Karpas-422 (cell line): ENCODE measurements at places on chromosomes 4 and X. TPM values are rescaled to one million over a fixed set of nuclear protein-coding genes. Genes with fewer than 3 reads are reported as not detected.

DNA sequence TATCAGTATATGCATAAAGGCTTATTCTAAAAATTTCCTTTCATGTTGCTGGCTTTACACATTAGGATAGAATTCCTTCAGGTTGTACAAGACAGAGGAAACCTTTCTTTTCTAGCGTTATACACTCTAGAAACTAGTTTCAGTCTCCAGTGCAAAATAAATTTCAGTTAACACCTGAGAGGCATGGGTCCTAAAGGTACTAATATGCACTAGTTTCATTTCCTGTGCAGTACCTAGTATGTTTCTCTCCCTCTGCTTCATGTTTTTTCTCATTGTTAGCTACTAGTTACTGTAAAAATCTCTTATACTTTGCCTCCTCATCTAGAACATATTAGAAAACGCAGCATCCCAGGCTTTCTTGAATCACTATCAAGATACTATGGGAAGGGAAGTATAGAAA is 54.0 kb downstream of the SNX25 start:
- no peak overlapping the region for H3K4me3 ChIP-seq
- peaks cover 74% of the 10 kb centered on the region for H3K4me1 ChIP-seq
- peak overlapping the region; percentile 77 for H3K27ac ChIP-seq

DNA sequence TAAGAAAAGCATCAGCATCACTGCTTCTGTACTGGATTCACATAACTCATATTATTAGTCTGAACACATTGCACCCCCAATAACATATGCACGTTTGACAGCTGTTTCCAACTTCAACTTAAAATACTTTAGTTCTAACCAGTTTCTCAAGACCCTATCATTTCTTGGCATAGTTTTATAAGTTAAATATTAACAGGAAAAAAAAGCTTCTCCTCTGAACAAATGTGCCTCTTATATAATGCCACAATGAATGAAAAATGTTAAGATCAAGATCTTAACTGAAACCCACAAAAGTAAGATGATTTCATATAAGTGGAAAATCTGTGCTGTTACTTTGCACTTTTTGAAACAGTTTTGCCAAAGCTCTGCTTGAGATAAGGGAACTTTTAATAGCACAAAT is 652.8 kb upstream of the FAM241A start:
- no peaks in the 10 kb centered on the region for H3K36me3 ChIP-seq
- no peak for DNase-seq
- no peak overlapping the region for H3K27ac ChIP-seq
- no peak overlapping the region for H3K4me3 ChIP-seq
- no peaks in the 10 kb centered on the region for H3K27me3 ChIP-seq

Gene SSX1
- not detected in 2 replicates for total RNA-seq

Gene MMGT1
- total RNA-seq, result 9.1 and 25.6 TPM in 2 replicates

- H3K27ac ChIP-seq, result no peak overlapping the region
- no peaks in the 10 kb centered on the region for H3K27me3 ChIP-seq
These were observed 95.8 kb upstream of the EGFL6 start for GRCh38 chrX:13473442-13474163.

DNA sequence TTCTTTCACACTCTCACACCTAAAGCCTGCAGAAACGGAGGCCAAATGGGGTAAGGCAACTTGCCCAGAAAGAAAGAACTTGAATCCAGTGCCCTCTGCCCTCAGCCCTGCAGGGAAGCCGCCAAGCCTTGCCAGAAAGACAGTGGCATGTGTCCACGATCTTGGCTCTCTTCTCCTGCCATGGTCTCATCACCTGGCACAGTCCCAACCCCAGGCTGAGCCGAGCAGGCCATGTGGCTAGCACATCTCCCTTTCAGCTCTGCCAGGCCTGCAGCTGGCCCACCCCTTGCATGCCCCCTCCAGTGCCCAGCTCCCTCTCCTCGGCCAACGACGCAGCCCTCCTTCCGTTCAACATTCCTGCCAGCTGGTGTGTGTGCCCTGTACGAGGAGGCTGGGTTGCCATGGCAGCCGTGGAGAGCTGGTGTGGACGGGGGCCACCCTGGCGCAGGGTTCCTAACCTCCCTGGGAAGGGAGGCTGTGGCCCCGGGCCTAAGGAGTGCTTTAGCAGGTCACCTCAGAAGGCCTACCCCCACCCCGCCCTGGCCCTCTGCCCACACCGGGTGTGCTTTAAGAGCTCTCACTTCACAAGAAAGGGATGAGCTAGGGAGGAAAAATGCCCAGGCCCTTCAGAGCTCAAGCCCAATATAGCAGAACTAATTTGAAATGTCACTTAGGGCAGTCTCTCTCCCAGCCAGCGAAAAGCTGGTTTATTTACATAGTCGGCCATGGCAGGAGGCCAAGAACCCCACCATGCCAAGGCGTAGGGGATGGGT is 73.0 kb upstream of the PJA1 start:
- no peaks in the 10 kb centered on the region for H3K27me3 ChIP-seq
- no peaks in the 10 kb centered on the region for H3K4me1 ChIP-seq
- no peak overlapping the region for H3K4me3 ChIP-seq
- no peak for DNase-seq
- no peak overlapping the region for H3K27ac ChIP-seq

Gene TGIF2LX
- not detected in 2 replicates for total RNA-seq

- H3K36me3 ChIP-seq, result peaks cover 54% of the 10 kb centered on the region; the same call in 1 of the 2 replicates
- no peak for DNase-seq
- H3K4me3 ChIP-seq, result no peak overlapping the region
- no peak overlapping the region for H3K27ac ChIP-seq
These were observed 67.2 kb downstream of the SMARCAD1 start for GRCh38 chr4:94274912-94275311.

Gene GAGE12F
- total RNA-seq, result not detected in 2 replicates

DNA sequence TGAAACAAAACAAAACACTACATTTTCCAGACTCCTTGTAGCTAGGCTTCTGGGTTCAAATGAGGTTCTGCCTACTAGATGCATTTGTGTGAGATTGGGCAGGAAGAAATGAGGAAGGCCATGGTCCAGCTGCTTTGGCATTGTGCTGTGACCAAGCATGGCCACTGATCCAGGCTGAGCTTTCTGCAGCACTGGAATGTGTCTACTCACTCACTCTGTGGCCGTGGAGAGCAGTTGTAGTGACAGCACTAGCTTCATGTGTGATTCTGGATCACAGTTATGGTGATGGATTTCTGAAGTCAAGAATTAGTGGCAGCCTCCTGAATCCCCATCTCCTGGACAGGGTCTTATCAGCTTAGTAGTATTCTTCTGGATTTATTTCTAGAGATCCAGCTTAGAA is 358.9 kb downstream of the GPAT3 start:
- H3K27me3 ChIP-seq, result no peaks in the 10 kb centered on the region
- no peaks in the 10 kb centered on the region for H3K36me3 ChIP-seq
- H3K4me1 ChIP-seq, result no peaks in the 10 kb centered on the region
- no peak overlapping the region for H3K4me3 ChIP-seq

DNA sequence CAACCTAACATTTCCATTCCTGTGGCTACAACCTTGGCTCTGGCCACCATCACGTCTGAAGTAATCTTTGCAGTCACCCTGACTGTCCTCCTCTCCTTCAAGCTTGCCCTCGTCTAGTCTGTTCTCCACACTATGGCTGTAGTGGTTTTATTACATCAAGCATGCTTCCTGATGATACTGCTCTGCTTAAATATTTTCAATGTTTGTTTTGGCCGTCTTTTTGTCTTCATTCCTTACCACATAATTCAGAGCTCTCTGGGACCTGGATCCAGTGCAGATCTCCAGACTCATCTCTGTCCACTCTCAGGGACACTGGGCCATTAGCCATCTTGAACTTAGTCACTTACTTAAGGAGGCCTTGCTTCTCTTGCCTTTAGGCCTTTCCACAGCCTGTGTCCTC is 27.7 kb upstream of the FREM3 start:
- no peak overlapping the region for H3K4me3 ChIP-seq
- H3K4me1 ChIP-seq, result no peaks in the 10 kb centered on the region
- H3K27ac ChIP-seq, result no peak overlapping the region
- H3K27me3 ChIP-seq, result no peaks in the 10 kb centered on the region
- no peaks in the 10 kb centered on the region for H3K36me3 ChIP-seq

Gene HELT
- not detected in 2 replicates for total RNA-seq

GRCh38 chrX:140297273-140297672 is 207.6 kb downstream of the SOX3 start:
- no peaks in the 10 kb centered on the region for H3K4me1 ChIP-seq
- no peaks in the 10 kb centered on the region for H3K27me3 ChIP-seq
- H3K4me3 ChIP-seq, result no peak overlapping the region
- H3K36me3 ChIP-seq, result no peaks in the 10 kb centered on the region
- no peak overlapping the region for H3K27ac ChIP-seq
- no peak for DNase-seq

DNA sequence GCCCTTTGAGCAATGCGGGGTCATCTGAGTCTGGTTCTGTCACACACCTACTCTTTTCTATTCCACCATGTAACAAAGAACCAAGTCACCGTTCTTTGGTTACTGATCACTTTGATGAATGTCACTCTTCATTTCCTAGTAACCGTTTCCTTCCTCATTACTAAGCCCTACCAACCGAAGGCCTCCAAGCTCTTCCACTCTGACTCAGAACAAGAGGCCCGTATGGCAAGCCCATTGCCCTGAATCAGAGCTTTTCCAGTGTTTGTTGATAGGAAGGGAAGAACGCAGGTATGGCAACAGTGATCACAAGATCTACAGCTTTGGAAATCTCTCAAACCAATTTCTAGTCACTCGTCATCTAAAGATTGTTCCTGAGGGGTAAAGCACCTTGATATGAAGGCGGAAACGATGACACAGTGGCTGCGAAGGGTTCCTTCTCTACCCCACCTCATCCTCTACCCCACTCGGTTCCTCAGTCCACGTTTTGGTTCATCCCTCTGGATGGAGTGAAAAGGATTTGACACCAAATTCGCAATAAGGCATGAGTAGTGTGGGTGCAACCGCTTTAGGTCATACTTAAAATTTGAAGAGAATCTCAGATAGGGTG is 28.0 kb upstream of the CD40LG start:
- no peak overlapping the region for H3K4me3 ChIP-seq
- DNase-seq, result no peak
- H3K27ac ChIP-seq, result no peak overlapping the region
- H3K36me3 ChIP-seq, result no peaks in the 10 kb centered on the region
- no peaks in the 10 kb centered on the region for H3K27me3 ChIP-seq

DNA sequence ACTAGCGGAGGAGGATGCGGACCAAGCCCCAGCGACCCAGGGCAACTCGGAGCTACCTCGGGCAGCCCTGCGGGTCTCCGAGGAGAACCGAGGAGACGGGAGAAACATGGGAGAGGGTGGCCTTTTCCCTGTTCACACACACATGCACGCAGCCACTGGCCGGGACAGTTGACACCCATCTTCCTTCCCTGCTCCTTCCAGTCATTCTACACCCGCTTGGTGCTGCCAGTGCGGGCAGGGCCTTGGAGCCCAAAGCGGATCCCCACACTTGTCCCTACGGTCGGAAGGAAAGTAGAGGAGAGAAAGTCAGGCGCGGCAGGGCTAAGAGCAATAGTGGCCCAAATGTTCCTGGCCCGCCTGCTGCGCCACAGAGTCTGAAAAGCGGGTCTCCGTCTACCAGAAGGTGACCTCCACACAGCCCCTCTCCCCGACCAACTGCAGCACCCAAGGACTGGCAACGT is 1.1 kb upstream of the PPP3CA start:
- no peak for DNase-seq
- H3K4me1 ChIP-seq, result peaks cover 22% of the 10 kb centered on the region
- H3K27me3 ChIP-seq, result peaks cover 4% of the 10 kb centered on the region; the same call in 1 of the 2 replicates

- H3K4me3 ChIP-seq, result no peak overlapping the region
- no peaks in the 10 kb centered on the region for H3K27me3 ChIP-seq
- DNase-seq, result no peak
These were observed 39.6 kb upstream of the ADGRL3 start for GRCh38 chr4:61160478-61160877.

DNA sequence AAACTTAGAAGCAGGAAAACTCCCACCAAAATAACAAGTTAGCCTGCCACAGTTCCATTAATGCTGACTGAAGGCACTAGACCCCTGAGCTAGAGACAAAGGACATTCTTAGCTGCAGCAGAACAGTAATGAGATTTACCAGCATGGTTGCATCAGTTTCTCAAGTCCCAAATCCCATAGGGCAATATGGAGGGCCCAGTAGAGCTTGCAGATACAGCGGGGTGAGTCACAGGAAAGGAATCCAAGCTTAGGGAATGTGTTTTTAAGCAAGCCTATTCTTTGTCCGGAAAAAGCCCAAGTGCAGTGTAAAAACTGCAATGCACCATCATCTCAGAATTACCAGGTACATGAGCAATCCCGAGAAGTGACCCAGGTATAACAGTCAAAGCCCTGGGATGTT is 51.3 kb upstream of the EXOC1L start:
- no peak for DNase-seq
- H3K27ac ChIP-seq, result no peak overlapping the region
- H3K4me3 ChIP-seq, result no peak overlapping the region
- H3K4me1 ChIP-seq, result no peaks in the 10 kb centered on the region

Gene ADH6
- not detected in 2 replicates for total RNA-seq

- H3K27ac ChIP-seq, result no peak overlapping the region
- H3K4me3 ChIP-seq, result no peak overlapping the region
- DNase-seq, result no peak
- no peaks in the 10 kb centered on the region for H3K27me3 ChIP-seq
These were observed 270.3 kb upstream of the HS3ST1 start for GRCh38 chr4:11698846-11699590.

- no peak for DNase-seq
- no peak overlapping the region for H3K4me3 ChIP-seq
- H3K4me1 ChIP-seq, result no peaks in the 10 kb centered on the region
These were observed 355 bp downstream of the GRID2 start for GRCh38 chr4:92304121-92304520.

Gene ZRSR2
- 13.4 and 18.3 TPM in 2 replicates for total RNA-seq

- H3K36me3 ChIP-seq, result no peaks in the 10 kb centered on the region
These were observed 107.4 kb upstream of the MSX1 start for GRCh38 chr4:4752025-4752424.

DNA sequence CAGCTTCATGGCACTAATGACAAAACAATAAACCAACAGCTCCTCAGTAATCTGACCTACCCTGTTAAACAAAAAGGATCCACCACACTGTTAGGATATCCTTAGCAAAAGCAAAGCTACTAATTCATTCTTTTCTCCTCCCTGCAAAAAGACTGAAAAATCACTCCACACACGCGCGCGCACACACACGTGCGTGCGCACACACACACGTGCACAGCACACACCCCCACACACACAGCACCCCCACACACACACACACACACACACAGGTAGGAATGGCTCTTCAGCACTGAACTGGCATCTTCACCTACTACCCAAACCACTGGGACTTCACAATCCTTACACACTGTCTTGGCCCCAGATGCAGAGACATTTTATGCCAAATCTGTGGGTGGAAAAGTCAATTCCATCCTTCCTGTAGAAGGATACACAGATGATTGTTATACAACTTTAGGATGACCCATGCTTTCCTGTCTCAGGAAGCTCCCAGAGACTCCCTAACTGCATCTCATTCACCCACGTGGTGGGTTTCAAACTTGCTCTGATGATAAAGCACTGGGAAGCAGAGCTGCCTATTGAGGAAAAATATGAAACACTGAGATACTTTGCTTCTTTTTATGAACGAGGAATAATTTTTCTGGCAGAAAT is 102.5 kb downstream of the TSPAN5 start:
- DNase-seq, result no peak
- no peaks in the 10 kb centered on the region for H3K4me1 ChIP-seq
- no peaks in the 10 kb centered on the region for H3K36me3 ChIP-seq
- no peaks in the 10 kb centered on the region for H3K27me3 ChIP-seq
- H3K4me3 ChIP-seq, result no peak overlapping the region
- H3K27ac ChIP-seq, result no peak overlapping the region

- no peaks in the 10 kb centered on the region for H3K4me1 ChIP-seq
- H3K27me3 ChIP-seq, result no peaks in the 10 kb centered on the region
- DNase-seq, result no peak
- H3K4me3 ChIP-seq, result no peak overlapping the region
These were observed 103.7 kb upstream of the RAPGEF2 start for GRCh38 chr4:158999166-158999682.
